ENCODE measurements at places on chromosomes 12 and 14. TPM values are rescaled to one million over a fixed set of nuclear protein-coding genes. Genes with fewer than 3 reads are reported as not detected.

The HOXC6 gene
- total RNA-seq, result 52.2 TPM

The TAS2R31 gene
- 1.3 TPM for total RNA-seq

The ARMH4 gene
- 1.8 TPM for total RNA-seq

The P2RX7 gene
- 0.23 TPM for total RNA-seq

The CEBPE gene
- not detected for total RNA-seq

GRCh38 chr12:47400266-47400665 lies 305.6 kb downstream of the RPAP3 start:
- no peak for DNase-seq

DNA sequence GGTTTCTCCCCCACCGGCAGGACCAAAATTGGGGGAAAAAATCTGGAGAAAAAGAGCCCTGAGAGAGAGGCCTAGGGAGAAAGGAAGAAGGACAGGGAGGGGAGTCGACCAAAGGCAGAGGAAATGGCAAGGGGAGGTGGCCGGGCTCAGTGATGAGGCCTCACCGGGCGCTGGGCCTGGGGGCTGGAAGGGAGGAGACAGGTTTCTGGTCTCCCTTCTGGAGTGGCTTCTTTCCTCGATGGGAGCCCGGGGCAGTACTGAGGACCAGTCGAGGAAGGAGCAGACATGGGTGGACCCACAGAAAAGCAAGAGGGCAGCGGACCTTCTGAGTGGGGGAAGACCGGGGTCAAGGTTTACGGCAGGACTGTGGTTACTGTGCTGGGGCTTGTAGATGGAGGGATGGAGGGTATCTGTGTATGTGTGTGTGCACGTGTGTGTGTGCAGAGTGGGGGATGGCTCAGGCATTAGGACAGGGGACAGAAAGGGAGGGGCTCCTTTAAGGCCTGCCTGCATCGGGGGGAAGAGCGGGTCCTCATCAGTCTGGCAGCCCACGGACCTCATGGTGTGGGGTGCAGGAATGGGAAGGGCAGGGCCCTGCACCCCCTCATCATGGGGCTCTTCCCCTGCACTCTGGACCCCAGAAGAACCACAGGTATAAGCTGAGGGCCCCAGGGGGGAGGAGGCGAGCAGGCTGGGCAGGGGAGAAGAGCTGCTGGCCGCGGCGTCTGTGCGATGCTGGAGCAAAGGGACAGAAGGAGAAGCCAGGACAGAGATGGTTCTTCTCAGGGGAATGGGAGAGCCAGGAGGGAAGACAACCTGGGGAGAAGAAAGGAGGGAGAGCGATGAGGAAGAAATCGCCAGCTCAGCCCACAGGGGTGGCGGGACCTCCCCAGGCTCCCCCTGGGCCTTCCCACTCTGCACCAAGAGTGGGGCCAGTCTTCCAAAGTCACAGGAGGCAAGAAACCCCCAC lies 15.1 kb upstream of the RPLP0 start:
- DNase-seq, result no peak

- DNase-seq, result no peak
These were observed 198.1 kb downstream of the STXBP6 start for GRCh38 chr14:24851837-24852236.

GRCh38 chr12:82325540-82326336 lies 32.4 kb downstream of the CCDC59 start:
- no peak for DNase-seq

DNA sequence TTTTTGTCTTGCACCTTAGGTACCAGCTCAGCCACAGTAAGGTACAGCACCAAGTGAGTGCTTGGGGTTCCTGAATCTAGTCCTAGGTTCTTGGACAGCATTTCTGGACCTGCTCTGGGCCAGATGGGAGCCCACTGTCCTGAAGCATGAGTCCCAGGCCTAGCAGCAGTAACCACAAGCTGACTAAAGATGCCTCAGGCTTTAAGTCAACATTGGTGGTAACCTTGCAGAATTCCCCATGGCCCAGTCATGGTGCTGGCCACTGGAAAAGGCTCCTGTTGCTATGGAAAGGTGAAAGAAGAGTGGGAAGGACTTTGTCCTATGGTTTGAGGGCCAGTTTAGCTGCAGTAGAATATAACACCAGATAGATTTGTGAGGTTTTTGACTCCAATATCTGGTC lies 86.9 kb upstream of the CLEC14A start:
- no peak for DNase-seq

GRCh38 chr14:49921401-49921800 lies 28.5 kb downstream of the ARF6 start:
- DNase-seq, result no peak
